ENCODE measurements at places on chromosomes 2 and 18.

- no peak for DNase-seq
Observed at GRCh38 chr18:12891561-12891960, 7.5 kb upstream of the PTPN2 start.

DNA sequence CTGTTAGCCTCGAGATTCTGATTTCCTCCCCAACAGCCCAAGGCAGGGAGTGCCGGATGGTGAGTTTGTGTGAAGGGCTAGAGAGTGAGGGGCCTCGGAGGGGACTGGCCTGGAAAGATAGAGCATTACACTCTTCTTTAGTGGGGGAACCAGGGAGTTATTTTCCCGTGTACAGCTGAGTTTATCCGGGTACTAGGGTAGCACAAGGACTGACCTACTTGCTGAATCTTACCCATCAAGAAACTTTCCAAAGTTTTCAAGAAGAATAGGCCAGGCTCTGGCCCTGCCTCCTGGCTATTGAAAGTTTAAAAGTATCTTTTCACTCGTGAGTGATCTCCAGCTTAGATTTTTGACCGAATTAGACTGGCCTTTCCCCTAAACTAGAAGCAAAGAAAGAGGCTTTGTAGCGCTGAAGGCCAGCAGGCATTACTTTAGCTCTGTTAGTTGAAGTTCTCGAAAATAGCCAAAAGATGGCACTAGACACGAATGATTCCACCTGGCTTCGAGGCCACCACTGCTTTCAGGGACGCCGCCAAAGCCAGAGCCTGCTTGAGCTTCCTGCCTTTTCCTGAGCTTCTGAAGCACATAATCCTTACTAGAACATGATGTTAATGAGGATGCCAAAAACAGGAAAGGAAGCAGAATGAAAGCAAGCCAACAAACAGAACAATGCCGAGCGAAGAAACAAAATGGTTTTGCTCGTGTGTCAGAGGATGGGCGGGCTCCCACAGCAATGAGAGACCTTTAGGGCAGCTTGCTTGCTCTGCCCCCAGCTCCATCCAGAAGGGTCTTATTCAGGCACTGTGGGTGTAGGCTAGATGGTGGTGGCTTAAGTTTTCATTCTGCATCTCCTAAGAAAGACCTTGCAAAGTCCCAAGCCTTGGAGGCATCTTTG lies 55.8 kb downstream of the TSN start:
- no peak for DNase-seq

DNA sequence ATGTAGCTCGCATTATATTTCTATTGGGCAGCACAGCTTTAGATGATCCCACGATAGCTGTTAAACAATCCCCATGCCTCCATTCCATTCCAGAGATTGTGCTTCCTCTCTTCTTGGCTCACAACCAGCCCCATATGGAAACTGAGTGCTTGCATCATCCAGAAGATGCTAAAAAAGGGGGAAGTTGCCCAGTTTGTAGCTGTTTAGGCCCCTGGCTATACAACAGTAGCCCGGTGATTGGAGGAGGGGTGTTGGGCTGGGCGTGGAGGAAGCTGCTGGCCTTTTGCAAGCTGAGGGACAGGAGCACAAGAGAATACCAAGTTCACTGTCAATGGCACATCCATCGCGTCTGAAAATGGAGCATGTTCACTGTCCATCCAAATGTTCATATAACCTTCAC lies 360.2 kb downstream of the ALK start:
- DNase-seq = no peak

DNA sequence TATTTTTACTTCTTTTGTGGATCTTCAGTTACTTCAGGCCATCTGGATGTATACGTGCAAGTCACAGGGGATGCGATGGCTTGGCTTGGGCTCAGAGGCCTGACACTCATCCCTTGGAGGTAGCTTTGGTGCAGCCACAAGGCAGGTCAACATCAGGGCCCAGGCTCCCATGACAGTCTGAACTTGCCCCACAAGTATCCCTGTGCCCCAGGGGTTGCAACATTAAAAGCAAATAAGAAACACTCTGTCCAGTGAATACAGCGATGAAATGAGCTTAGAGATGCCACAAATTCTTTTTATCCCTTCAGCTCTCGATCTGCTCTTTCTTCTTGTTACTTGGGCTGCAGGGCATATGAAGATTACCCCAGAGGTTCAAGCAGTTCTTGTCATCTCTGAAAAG lies 13.0 kb upstream of the CXCR1 start:
- no peak for DNase-seq

GRCh38 chr2:151805961-151806360 lies 22.3 kb downstream of the ARL5A start:
- DNase-seq = no peak

GRCh38 chr18:63366213-63367052 lies 573 bp downstream of the KDSR start:
- DNase-seq = peak; percentile 76

DNA sequence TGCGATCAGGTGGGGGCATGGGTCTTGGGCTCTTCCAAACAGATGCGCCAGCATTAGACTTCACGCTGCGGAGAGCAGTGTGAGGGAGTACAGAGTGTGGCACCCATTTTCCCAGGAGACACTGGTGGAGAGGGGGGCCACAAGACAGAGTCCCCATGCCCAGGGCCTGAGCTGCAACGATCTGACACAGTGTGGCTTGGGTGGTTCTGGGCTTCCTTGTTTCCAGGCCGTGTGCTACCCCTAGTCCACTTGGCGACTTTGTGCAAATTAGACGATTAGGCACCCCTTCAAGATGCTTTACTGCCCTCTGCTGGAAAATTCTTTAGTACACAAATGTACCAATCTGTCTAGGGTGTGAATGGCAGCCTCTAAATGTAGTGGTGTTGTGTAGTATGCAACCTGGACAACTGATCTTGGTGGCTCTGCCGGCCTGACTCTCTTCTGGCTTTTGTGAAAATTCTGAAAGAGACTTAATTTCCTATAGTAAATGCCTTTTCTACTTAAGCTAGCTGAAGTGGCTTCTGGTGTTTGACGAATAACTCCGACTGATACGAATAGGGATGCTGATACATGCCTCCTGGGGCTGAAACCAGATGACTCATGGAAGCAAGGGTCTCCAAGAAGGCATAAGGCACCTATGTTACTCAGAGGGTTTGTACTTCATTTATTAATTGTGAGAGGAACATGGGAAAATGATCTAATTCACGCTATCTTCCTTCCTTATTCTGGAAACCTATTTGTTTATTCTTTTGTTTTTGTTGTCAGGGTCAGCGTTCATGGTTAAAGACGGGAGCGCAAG lies 92.3 kb upstream of the SMAD2 start:
- DNase-seq = no peak

GRCh38 chr2:85540133-85540648 lies 1.2 kb downstream of the MAT2A start:
- no peak for DNase-seq

- DNase-seq = no peak
Observed at GRCh38 chr2:128273469-128274081, 45.1 kb downstream of the HS6ST1 start.

GRCh38 chr2:230879891-230880290 lies 15.1 kb downstream of the ITM2C start:
- DNase-seq = no peak

DNA sequence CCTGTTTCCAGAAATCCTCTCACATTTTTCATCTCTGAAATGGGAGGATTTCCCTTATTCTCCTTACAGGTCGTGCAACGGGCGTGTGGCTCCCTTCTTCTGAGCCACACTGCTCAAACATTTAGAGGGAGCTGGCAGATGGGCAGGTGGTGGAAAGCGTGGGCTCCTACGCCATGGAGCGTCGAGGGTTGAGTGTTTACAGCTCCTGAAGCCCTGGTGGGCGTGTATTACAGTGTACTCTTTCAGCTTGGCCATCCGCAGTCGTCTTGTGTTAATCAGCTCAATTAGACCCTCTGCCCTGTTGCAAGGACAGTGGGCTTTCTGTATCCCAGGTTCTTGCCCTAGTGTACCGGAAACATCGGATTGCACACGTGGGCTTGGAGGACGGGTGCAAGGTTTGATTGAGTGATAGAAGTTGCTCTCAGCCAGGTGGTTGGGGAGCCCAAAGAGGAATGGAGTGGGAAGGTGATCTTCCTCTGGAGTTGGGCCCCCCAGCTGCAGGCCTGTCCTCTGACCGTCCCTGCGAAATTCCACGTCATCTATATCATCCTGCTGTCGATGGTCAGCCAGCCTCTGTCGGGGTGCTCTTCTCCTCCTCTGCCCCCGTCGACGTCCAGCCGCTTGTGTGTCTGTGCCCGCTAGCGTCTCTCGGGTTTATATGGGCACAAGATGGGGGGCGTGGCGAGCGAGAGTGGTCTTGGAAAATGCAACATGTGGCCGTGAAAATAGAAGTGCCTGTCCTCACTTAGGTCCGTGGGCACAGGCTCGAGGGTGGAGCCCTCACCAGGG lies 120.3 kb upstream of the DSEL start:
- no peak for DNase-seq

GRCh38 chr18:217532-218336 lies 50.1 kb downstream of the THOC1 start:
- DNase-seq = no peak

GRCh38 chr2:161722547-161723503 lies 98.6 kb downstream of the SLC4A10 start:
- DNase-seq = no peak

DNA sequence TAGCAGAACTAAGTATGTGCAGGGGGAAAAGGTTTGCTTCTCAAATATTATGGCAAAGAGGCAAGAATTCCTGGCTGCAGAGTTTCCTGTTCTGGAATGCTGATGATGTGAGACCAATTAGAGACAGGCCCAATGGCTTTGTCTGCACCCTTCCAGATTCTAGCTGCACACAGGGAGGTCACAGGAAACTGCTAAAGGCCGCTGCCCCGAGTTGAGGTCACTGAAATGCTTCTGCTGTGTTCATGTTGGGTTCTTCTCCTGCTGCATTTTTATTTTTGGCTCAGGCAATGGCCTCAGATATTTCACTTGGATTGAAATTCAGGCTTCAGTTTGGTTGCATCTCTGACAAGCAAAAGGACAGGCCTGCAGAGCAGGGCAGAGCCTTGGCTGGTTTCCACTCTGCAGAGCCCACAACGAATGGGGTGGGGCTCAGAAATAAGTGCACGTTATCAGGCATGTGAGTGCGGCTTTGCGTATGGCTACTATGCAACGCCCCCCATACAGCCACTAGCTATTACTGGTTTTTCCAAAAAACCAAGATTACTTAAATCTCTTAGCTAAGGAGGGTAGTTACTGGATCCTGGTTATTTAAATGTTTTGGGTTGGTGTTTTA lies 66.9 kb upstream of the FZD5 start:
- no peak for DNase-seq

DNA sequence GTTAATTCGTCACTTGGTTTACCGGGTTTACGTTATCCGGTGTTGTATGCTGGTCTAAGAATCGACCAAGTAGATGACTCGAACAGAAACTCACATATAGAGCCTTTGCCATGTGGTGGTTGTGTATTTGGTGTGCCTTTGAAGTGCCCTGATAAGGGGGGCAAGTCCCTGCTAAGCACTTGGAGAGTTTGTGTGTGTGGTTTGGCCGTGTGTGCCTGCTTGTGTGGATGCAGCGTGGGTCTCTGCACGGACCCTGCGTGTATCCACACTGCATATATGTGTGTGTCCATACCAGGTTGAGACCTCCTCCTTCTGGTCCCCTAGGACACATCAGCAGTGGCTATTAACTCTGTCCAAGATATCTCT lies 2.4 kb upstream of the CELF4 start:
- DNase-seq = no peak

- no peak for DNase-seq
Observed at GRCh38 chr18:36412778-36413177, 115.3 kb downstream of the FHOD3 start.

GRCh38 chr2:6448893-6449292 lies 416.8 kb downstream of the CMPK2 start:
- no peak for DNase-seq

DNA sequence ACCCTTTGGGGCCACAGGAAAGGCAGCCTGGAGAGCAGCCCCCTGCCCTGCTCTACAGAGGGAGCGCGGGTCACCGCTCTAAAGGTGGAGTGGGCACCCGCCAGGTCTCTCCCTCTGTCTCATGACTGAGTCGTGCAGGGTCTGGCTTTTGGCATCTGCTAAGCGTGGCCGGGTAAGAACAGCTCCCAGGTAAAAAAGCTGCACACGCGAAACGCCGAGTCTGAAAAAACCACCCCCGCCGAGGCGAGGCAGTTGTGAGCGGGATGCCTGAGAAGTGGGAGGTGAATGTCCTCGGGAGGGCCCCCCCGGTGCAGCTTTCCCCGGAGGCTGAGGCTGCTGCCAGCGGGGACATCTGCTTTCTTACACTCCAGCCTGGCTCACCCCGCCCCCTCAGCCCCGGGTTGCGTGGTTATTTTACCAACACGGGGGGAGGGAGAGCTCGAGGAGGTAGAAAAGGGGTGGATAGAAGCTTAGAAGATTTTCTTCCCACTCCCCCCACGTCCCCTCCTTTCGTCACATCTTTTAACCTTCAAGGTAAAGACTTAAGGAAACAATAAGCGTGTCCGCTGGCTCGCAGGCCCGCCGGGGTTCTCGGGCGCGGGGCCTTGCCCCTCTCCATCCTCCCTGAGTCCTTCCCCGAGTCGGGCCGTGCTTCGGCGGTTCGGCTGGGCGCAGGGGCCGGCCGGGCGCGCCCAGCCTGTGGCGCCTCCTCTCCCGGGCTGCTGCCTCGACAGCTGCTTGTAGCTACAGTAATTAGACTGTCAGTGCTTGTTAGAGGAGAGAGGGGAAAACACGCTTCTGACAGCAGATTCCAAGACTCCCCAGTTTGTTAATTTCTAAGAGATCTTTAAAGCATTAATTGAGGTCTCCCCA lies 70.6 kb upstream of the PSMD14 start:
- peak; percentile 71 for DNase-seq

- no peak for DNase-seq
Observed at GRCh38 chr2:174836377-174836994, 72.2 kb upstream of the CHRNA1 start.

GRCh38 chr2:26238311-26238958 lies 6.0 kb downstream of the HADHA start:
- no peak for DNase-seq

DNA sequence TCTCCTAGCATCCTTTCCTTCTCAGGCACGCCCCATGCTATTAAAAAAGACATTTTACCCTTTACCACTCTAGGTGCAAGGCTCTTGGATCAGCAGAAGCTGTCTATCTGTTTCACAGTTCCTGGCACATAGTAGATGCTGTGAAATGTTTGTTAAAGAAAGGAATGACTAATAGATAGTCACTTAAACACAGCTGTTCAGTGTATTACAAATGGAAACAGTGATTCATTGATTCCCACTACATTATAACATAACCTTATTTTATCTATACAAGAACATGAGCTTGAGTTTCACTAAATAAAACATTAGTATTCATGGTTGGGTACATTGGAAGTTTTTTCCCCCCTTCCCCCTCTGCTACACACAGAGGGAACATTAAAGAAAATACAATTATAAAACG lies 142.1 kb downstream of the ASXL3 start:
- no peak for DNase-seq

- no peak for DNase-seq
Observed at GRCh38 chr2:23311186-23311585, 73.8 kb upstream of the KLHL29 start.

GRCh38 chr2:232977438-232977971 lies 35.6 kb downstream of the NGEF start:
- no peak for DNase-seq

GRCh38 chr2:165718610-165719210 lies 75.3 kb downstream of the GALNT3 start:
- no peak for DNase-seq

Data from stimulated activated effector memory CD8-positive, alpha-beta T cell treated with anti-CD3 and anti-CD28 coated beads, Interleukin-12 subunit alpha, Interleukin-12 subunit beta, amount 100 ng/mL, for 72 hours (primary cell).